ENCODE measurements at places on chromosomes 3 and 15. TPM values are rescaled to one million over a fixed set of nuclear protein-coding genes. Genes with fewer than 3 reads are reported as not detected.

CCR8 gene
- not detected for total RNA-seq

DNA sequence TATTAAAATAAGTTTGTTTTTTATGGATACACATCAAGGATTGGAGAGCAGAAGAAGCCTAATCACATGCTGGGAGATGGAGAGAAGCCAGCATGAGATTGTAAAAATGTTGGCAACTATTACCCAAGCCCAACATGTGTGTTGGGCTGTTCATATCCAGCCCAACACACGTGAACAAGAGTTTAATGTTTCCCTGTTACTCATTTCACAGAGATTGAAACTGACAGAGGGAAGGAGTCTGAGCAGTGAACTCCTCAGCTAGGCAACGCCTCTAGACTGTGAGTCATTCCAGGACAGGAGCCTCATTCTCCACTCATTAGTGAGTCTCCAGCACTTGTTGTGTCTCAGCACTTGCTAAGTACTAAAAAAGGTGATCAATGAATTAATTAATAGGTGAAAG lies 43.2 kb upstream of the CMSS1 start:
- H3K27ac ChIP-seq = no peak overlapping the region
- H3K36me3 ChIP-seq = no peaks in the 10 kb centered on the region
- H3K4me3 ChIP-seq = no peak overlapping the region
- no peaks in the 10 kb centered on the region for H3K27me3 ChIP-seq
- no peak for DNase-seq
- no peaks in the 10 kb centered on the region for H3K4me1 ChIP-seq

PXYLP1 gene
- total RNA-seq = 5.3 TPM

- no peak overlapping the region for H3K4me3 ChIP-seq
- peaks cover 2% of the 10 kb centered on the region for H3K4me1 ChIP-seq
- H3K27me3 ChIP-seq = no peaks in the 10 kb centered on the region
- no peak overlapping the region for H3K27ac ChIP-seq
Observed at GRCh38 chr3:5798809-5799208, 611.3 kb downstream of the EDEM1 start.

WDR72 gene
- total RNA-seq = 6.1 TPM

DNA sequence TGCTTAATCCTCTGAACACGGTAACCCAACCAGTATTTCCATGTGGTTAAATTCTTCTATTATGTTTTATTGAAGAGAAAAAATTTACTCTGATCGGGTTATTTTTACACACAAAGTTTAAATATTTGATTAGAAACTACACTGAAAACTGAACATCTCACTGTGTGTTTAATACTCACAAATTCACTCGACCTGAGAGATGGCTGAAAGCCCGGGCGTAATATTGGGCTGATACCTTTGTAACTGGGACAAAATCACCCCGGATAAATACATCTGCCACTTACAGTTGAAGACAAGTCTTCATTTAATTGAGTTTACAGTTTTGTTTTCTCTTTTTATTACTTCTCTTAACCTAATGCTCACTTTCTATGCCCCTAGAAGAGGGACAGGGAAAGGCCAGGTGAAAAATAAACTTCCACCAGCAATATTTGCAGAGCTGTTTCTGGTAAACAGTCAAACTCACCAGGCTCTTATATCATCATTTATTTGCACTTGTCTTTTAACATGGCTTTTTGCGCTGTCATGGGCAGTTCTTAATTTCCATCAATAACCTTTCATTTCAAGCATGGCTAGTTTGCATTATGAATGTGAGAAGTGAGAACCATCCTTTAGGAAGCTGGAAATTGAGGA lies 145.6 kb upstream of the TMCO5A start:
- no peak for DNase-seq
- peaks cover 24% of the 10 kb centered on the region for H3K4me1 ChIP-seq
- H3K27me3 ChIP-seq = no peaks in the 10 kb centered on the region

- H3K4me1 ChIP-seq = peaks cover 51% of the 10 kb centered on the region
- no peaks in the 10 kb centered on the region for H3K27me3 ChIP-seq
- H3K27ac ChIP-seq = peak overlapping the region; percentile 56
Observed at GRCh38 chr15:92920595-92921161, 20.6 kb downstream of the CHD2 start.

RBPMS2 gene
- total RNA-seq = 0.50 TPM

DNA sequence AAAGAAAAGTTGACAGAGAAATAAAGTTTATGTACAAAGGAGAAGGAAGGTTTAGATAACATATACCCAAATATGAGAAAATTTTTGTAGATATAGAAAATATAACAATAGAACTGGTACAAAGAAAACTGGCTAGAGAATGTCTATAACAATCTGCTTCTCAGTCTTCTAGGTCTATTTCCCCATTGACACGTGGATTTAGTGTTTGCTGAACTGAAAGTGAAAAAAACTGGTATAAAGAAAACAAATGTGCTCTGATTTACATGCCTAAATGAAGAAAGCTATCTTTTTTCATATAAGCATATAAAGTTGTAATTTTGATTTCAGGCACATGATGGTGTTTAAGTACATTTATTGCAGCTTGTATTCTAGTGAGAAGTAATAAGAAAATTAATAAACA lies 9.8 kb downstream of the KCNMB2 start:
- no peaks in the 10 kb centered on the region for H3K36me3 ChIP-seq
- H3K4me1 ChIP-seq = no peaks in the 10 kb centered on the region
- H3K4me3 ChIP-seq = no peak overlapping the region
- no peak for DNase-seq
- H3K27ac ChIP-seq = no peak overlapping the region
- H3K27me3 ChIP-seq = peaks cover 3% of the 10 kb centered on the region

GRCh38 chr3:46378426-46378942 lies 7.7 kb downstream of the CCR5 start:
- H3K27ac ChIP-seq = no peak overlapping the region
- H3K27me3 ChIP-seq = peaks cover 5% of the 10 kb centered on the region
- H3K36me3 ChIP-seq = no peaks in the 10 kb centered on the region
- no peaks in the 10 kb centered on the region for H3K4me1 ChIP-seq
- DNase-seq = peak; percentile 72

DNA sequence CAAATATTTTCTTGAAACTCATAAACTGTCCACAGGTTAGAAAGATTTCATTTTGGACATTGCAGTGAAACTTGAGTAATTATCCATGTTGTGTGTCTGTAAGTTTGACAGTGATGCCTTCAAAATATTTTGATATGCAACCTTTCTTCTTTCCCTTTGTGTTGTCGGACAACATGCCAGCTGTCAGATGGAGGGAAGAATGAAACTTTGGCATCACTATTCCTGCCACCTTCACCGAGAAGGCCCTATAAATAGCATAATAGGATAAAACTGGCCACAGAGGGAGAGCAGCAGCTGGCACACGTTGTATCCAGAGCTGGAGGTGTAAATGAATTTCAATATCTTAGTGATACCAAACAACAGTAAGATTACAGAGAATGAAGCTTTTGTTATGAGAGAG lies 436.7 kb upstream of the CFAP20DC start:
- DNase-seq = no peak
- no peaks in the 10 kb centered on the region for H3K27me3 ChIP-seq
- H3K4me1 ChIP-seq = no peaks in the 10 kb centered on the region
- no peaks in the 10 kb centered on the region for H3K36me3 ChIP-seq
- no peak overlapping the region for H3K27ac ChIP-seq

- H3K27ac ChIP-seq = no peak overlapping the region
- no peaks in the 10 kb centered on the region for H3K4me1 ChIP-seq
- no peaks in the 10 kb centered on the region for H3K27me3 ChIP-seq
Observed at GRCh38 chr3:79215286-79215685, 552.5 kb downstream of the ROBO1 start.

- H3K36me3 ChIP-seq = no peaks in the 10 kb centered on the region
- no peak overlapping the region for H3K4me3 ChIP-seq
- peaks cover 2% of the 10 kb centered on the region for H3K4me1 ChIP-seq
- DNase-seq = no peak
- H3K27me3 ChIP-seq = no peaks in the 10 kb centered on the region
Observed at GRCh38 chr3:151751161-151751560, 17.4 kb downstream of the AADACL2 start.

GRCh38 chr3:16888785-16889607 lies 4.2 kb downstream of the PLCL2 start:
- H3K27me3 ChIP-seq = no peaks in the 10 kb centered on the region
- H3K27ac ChIP-seq = no peak overlapping the region
- no peak overlapping the region for H3K4me3 ChIP-seq
- no peak for DNase-seq
- H3K36me3 ChIP-seq = no peaks in the 10 kb centered on the region

DNA sequence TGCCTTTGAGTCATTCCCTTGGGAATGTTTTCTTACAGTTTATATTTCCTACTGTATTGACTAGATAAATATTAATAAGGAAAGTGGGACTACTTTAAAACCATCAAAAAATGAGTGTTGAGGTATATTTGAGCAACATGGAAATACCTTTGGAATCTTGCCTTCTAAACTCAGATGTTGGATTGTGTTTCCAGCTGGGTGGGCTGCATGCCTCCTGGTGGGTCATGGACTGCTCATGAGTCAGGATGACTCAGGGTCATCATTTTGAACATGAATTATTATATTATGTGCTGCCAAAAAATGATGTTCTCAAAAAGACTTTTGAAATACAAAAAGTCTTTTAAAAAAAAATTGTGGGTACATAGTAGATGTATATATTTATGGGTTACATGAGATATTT lies 41.1 kb upstream of the APH1B start:
- H3K36me3 ChIP-seq = no peaks in the 10 kb centered on the region
- H3K27me3 ChIP-seq = no peaks in the 10 kb centered on the region
- H3K4me3 ChIP-seq = no peak overlapping the region
- DNase-seq = no peak

DNA sequence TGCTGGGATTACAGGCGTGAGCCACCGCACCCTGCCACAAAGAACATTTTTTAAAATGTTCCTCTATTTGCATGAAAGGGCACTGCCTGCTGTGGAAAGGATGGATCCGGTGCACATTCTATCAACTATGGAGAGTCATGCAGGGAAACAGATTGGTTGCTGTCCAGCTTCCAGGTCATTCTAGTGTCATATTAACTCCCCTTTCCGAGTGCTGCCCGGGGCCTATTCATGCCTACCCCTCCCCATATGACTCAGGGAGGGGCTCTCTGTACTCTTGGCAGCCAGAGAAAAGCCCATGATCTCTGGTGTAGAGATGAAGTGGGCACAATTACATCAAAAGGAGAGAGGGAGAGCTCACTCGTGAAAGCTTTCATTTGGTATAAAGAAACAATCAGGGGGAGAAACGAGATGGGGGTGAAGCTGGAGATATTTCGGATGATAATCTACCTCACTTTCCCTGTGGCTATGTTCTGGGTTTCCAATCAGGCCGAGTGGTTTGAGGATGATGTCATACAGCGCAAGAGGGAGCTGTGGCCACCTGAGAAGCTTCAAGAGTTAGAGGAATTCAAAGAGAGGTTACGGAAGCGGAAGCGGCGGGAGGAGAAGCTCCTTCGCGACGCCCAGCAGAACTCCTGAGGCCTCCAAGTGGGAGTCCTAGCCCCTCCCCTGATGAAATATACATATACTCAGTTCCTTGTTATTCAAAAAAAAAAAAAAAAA lies 16.1 kb upstream of the AHSG start:
- no peaks in the 10 kb centered on the region for H3K36me3 ChIP-seq
- no peak for DNase-seq
- peak overlapping the region; percentile 27 for H3K27ac ChIP-seq
- no peak overlapping the region for H3K4me3 ChIP-seq

DNA sequence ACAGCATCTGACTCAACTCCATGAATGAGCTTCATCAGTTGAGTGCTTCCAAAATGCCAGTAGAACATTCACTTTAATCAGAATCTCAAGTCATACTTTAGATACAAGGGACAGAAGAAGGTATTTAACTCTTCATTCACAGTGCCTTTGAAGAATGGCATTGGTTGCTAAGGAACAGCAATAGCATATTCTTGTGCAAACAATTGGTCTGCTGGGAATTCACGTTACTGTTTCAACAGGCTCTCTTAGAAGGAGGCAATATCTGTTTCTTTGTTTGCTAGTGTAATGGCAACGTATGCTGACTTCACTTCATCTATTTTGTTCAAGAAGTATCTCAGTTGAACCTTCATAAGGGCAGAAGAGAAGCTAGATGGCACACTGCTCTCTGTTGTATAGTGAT lies 113.9 kb downstream of the TMEM108 start:
- no peaks in the 10 kb centered on the region for H3K4me1 ChIP-seq
- no peak overlapping the region for H3K27ac ChIP-seq
- H3K27me3 ChIP-seq = no peaks in the 10 kb centered on the region

- no peaks in the 10 kb centered on the region for H3K4me1 ChIP-seq
- H3K27me3 ChIP-seq = no peaks in the 10 kb centered on the region
- no peaks in the 10 kb centered on the region for H3K36me3 ChIP-seq
- H3K4me3 ChIP-seq = no peak overlapping the region
Observed at GRCh38 chr15:68488290-68488689, 56.3 kb upstream of the ITGA11 start.

SEC62 gene
- 64.4 TPM for total RNA-seq

- H3K36me3 ChIP-seq = no peaks in the 10 kb centered on the region
- no peaks in the 10 kb centered on the region for H3K27me3 ChIP-seq
- no peaks in the 10 kb centered on the region for H3K4me1 ChIP-seq
- no peak overlapping the region for H3K4me3 ChIP-seq
Observed at GRCh38 chr3:109743981-109744380, 406.6 kb upstream of the DPPA4 start.

DUOX2 gene
- total RNA-seq = 0.08 TPM

ABHD6 gene
- total RNA-seq = 60.9 TPM

GRCh38 chr3:24305795-24306467 lies 188.7 kb downstream of the THRB start:
- no peaks in the 10 kb centered on the region for H3K4me1 ChIP-seq
- H3K27ac ChIP-seq = no peak overlapping the region
- no peaks in the 10 kb centered on the region for H3K36me3 ChIP-seq
- no peak for DNase-seq

GRCh38 chr15:51768018-51768417 lies 16.6 kb downstream of the TMOD2 start:
- H3K4me3 ChIP-seq = no peak overlapping the region
- H3K36me3 ChIP-seq = no peaks in the 10 kb centered on the region
- H3K4me1 ChIP-seq = no peaks in the 10 kb centered on the region
- no peaks in the 10 kb centered on the region for H3K27me3 ChIP-seq

DNA sequence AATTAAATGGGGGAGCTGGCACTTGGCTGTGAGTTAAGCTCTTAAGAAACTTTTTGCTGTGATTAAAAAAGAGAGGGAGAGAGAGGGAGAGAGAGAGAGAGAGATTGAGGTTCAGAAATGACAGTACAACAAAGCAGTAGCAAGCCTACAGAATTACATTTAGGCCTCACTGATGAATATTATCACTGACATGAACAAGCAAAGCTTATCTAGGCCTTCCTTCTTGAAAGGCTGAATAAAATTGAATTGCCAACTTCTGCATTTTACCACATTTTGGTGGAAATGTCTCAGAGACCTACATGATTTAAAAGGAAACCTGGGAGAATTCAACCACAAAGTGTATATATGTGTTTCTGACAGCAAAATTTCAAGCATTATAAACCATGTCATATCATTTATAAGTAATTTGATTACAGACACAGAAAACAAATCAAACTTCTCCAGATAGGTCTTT lies 530.8 kb downstream of the SOX2 start:
- no peaks in the 10 kb centered on the region for H3K27me3 ChIP-seq
- DNase-seq = no peak
- H3K36me3 ChIP-seq = no peaks in the 10 kb centered on the region
- H3K4me3 ChIP-seq = no peak overlapping the region
- peaks cover 15% of the 10 kb centered on the region for H3K4me1 ChIP-seq
- no peak overlapping the region for H3K27ac ChIP-seq

All from liver (tissue), 10 donors.